ENCODE measurements at places on chromosomes 16 and 17. TPM values are rescaled to one million over a fixed set of nuclear protein-coding genes. Genes with fewer than 3 reads are reported as not detected.
A peak's percentile ranks its signal among the peaks of the same experiment; 100 is the strongest.

DNA sequence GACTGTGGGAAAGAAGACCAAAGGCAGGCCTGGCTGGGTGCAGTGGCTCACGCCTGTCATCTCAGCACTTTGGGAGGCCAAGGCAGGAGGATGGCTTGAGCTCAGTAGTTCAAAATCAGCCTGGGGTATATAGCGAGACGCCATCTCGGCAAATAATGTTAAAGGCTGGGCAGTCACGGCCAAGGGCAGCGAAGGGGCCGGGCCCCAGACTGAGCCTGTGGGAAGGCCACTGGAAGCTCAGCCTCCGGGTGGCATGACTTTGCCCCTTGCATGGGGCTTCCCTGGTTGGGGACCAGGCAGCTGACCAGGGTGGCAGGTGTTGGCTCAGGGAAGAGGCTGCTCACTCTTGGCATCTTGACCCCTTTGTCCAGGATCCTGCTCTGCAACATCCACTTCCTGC, 14.0 kb upstream of the CD300LD start:
- H3K36me3 ChIP-seq: no peaks in the 10 kb centered on the region
- no peak overlapping the region for H3K27ac ChIP-seq
- H3K27me3 ChIP-seq: no peaks in the 10 kb centered on the region
- no peak overlapping the region for H3K4me3 ChIP-seq
- no peak for DNase-seq

DNA sequence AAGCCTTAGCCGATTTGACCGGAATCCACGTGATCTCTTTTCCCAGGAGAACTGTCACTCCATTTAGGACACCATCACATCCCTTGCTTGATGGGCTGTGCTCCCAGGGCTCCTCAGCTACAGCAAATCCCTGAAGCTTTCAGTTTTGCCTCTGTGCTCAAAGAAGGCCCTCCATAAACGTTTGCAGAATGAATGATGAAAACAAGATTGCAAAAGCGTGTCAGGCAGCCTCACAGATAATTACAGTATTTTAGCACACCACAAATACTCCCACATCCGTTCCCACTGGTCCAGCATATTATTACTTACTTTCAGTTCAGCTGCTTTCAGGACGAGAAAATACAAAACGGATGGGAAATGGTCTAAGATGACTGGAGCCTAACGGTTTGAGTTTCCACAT, 84.6 kb downstream of the USP31 start:
- H3K27me3 ChIP-seq: no peaks in the 10 kb centered on the region
- no peaks in the 10 kb centered on the region for H3K36me3 ChIP-seq
- H3K4me1 ChIP-seq: no peaks in the 10 kb centered on the region
- no peak overlapping the region for H3K27ac ChIP-seq
- no peak overlapping the region for H3K4me3 ChIP-seq

DNA sequence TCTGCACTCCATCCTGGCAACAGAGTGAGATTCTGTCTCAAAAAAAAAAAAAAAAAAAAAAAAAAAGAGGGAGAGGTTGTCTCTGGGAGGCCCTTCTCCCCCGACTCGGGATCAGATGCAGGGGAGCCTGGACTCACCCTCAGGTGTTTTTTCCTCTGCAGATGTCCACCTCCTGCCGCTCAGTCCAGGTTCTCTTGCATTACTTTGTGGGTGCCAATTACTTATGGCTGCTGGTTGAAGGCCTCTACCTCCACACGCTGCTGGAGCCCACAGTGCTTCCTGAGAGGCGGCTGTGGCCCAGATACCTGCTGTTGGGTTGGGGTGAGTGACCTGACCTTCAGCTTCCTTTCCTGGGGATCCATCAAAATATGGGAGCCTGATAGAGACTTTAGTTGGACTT, 34.1 kb downstream of the GLP2R start:
- no peaks in the 10 kb centered on the region for H3K27me3 ChIP-seq
- H3K27ac ChIP-seq: no peak overlapping the region
- no peak overlapping the region for H3K4me3 ChIP-seq
- H3K4me1 ChIP-seq: no peaks in the 10 kb centered on the region

Gene CCL1
- 1.5 TPM for total RNA-seq

Gene PERCC1
- total RNA-seq: 0.31 TPM

- no peaks in the 10 kb centered on the region for H3K27me3 ChIP-seq
- no peak overlapping the region for H3K4me3 ChIP-seq
- H3K36me3 ChIP-seq: no peaks in the 10 kb centered on the region
- peaks cover 4% of the 10 kb centered on the region for H3K4me1 ChIP-seq
- no peak overlapping the region for H3K27ac ChIP-seq
Observed at GRCh38 chr17:60641810-60642220, 35.8 kb upstream of the BCAS3 start.

Gene FBXO47
- 11.6 TPM for total RNA-seq

DNA sequence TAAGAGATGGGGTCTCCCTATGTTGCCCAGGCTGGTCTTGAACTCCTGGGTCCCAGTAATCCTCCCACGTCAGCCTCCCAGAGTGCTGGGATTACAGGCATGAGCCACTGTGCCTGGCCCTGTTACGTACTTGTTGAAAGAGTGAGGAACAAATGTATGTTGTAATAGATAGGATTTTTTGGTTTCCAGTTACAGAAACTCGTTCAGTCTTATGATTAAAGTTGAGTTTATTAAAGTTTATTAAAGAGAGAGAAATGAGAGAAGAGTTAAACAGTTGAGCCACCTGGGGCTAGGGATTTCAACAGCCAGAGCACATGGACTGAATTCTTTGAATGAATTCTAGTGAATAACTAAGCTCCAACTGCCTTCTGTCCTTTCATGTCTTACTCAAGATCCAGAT, 3.7 kb downstream of the TADA2A start:
- H3K36me3 ChIP-seq: no peaks in the 10 kb centered on the region
- no peaks in the 10 kb centered on the region for H3K4me1 ChIP-seq
- DNase-seq: no peak
- H3K27me3 ChIP-seq: no peaks in the 10 kb centered on the region

DNA sequence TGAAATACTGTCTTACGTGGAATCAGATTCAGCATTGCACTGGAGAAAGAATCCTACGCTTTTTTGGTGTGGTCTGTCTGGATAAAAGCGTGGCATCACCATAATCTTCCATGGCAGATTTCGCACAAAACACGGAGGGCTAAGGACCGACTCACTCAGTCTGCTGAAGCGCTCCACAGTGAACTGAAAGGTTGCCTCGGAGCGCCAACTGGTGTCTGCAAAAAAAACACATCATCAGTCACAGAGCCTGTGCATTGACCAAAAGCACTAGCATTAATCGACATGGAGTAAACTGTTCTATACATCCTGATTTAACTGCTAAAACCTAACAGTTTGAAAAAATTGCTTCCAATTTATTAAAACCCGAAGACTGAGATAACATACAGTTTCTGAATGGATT, 40.5 kb downstream of the USP7 start:
- peaks cover 4% of the 10 kb centered on the region for H3K4me1 ChIP-seq
- H3K27me3 ChIP-seq: no peaks in the 10 kb centered on the region
- H3K36me3 ChIP-seq: no peaks in the 10 kb centered on the region
- H3K27ac ChIP-seq: no peak overlapping the region

GRCh38 chr16:31428279-31428597, at the start of gene COX6A2:
COX6A2 (minus strand) TSS chr16:31428360; CDS start chr16:31428325, 35 bp downstream.
- DNase-seq: no peak
- H3K27me3 ChIP-seq: no peaks in the 10 kb centered on the region
- no peaks in the 10 kb centered on the region for H3K36me3 ChIP-seq
- H3K4me3 ChIP-seq: peak within 1 kb of the TSS; percentile 48
- H3K27ac ChIP-seq: peak within 1 kb of the TSS; percentile 75
- H3K4me1 ChIP-seq: peaks cover 21% of the 10 kb centered on the region

GRCh38 chr17:57395721-57396321, 139.5 kb downstream of the MSI2 start:
- no peak for DNase-seq
- no peaks in the 10 kb centered on the region for H3K36me3 ChIP-seq
- no peaks in the 10 kb centered on the region for H3K27me3 ChIP-seq
- peaks cover 5% of the 10 kb centered on the region for H3K4me1 ChIP-seq
- H3K27ac ChIP-seq: no peak overlapping the region
- no peak overlapping the region for H3K4me3 ChIP-seq

Gene KRT9
- not detected for total RNA-seq

DNA sequence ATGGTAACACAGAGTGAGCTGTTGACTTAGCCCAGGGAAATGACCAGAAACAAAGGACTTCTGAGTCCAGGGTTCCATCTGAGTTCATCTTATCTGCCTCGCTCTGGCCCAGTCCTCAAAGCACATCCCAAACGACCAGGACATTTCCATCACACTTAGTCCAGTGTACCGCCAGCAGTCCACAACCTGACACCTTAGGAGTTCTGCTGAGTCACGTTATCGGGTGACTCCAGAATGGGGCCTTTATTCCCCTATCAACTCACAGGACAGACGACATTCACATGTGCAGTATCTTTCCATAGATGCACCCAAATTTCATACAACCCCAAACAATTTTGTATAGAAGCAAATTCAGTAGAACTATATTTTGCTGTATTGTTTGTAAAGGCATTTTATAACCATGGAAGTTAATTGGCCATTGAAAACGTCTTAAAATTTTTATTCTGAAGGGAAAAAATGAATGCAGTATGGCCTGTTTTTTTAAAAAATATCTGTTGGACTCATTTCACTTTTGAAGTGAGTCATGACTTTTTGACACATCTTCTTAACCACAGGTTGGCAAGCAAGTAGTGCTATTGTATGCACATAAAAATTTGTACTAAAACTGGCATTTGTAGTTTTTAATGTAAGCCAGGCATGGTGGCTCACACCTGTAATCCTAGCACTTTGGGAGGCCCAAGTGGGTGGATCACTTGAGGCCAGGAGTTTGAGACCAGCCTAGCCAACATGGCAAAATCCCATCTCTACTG, 46.3 kb downstream of the ZNF18 start:
- no peaks in the 10 kb centered on the region for H3K27me3 ChIP-seq
- no peaks in the 10 kb centered on the region for H3K36me3 ChIP-seq
- no peak overlapping the region for H3K4me3 ChIP-seq
- no peak overlapping the region for H3K27ac ChIP-seq

GRCh38 chr17:77456951-77457548, 316.3 kb downstream of the SEC14L1 start:
- H3K27me3 ChIP-seq: no peaks in the 10 kb centered on the region
- peaks cover 71% of the 10 kb centered on the region for H3K4me1 ChIP-seq
- no peak overlapping the region for H3K4me3 ChIP-seq
- no peak overlapping the region for H3K27ac ChIP-seq
- H3K36me3 ChIP-seq: no peaks in the 10 kb centered on the region

- peak overlapping the region; percentile 91 for H3K27ac ChIP-seq
- no peaks in the 10 kb centered on the region for H3K27me3 ChIP-seq
- H3K4me3 ChIP-seq: peak overlapping the region; percentile 65
- H3K4me1 ChIP-seq: peaks cover 23% of the 10 kb centered on the region
Observed at GRCh38 chr17:42289611-42290181, 1.4 kb downstream of the STAT5A start.

DNA sequence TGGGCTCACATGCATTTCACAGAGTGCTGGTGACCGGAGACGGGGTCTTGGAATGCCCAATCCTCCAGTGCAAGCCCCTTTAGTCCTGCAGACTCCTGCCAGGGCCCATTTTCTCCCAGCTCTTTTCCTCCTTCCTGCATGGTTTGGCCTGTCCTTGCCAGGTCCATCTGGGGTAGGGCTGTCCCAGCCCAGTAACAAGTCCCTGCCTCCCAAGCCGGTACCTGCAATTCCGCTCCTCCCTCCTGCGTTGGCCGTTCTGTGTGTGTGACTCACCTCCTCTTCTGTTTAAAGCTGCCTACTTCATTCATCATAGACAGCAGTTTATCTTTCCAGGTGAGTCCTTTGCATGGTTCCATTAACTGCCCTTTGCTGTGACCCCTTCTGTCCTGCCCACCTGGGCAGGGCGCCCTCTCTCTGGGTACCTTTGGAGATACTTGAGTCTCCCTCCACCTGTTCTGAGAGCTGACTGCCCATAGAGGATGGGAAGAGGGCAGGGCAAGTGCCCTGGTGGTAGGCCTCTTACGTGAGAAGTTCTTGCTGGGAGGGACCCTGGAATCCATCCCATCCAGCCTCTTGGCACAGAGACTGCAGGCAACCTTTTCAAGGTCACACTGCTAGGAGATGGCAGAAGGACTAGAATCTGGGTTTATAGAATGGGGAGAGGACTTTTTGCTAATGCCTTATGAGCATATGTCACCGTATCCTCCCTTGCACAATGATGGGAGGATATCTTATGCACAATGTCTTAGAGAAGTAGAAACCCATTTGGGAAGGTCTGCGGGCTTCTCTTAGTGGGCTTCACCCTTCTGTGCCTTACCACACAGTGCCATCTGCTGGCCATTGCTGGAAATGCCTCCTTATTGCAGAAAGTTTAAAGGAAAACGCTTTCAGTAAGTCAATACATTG, 29.7 kb upstream of the LGALS9 start:
- H3K4me1 ChIP-seq: peaks cover 8% of the 10 kb centered on the region
- H3K4me3 ChIP-seq: no peak overlapping the region
- no peaks in the 10 kb centered on the region for H3K36me3 ChIP-seq
- no peaks in the 10 kb centered on the region for H3K27me3 ChIP-seq

Gene SLC6A2
- total RNA-seq: 3.5 TPM

GRCh38 chr16:77896415-77897128, 108.2 kb downstream of the VAT1L start:
- no peak overlapping the region for H3K27ac ChIP-seq
- H3K4me1 ChIP-seq: no peaks in the 10 kb centered on the region
- no peaks in the 10 kb centered on the region for H3K36me3 ChIP-seq
- H3K27me3 ChIP-seq: no peaks in the 10 kb centered on the region

DNA sequence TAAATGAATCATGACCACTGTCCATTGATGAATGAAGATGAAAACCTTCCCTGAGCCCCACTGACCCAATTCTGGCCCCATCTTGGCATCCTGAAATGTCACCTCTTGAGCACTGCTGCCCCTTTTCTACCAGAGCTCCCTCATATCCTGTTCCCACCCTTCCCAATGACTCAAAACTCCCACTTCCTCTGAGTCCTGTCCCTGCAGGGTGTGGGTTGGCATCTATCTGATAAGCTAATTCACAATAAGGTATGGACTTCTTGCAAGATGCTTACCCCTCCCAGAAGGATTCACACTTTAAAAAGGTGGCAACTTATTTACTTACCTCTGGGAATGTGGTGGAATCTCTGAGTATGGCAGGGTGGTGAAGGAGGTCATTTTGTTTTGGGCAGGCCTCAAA, 13.3 kb upstream of the CSNK2A2 start:
- no peak overlapping the region for H3K27ac ChIP-seq
- no peaks in the 10 kb centered on the region for H3K27me3 ChIP-seq
- no peaks in the 10 kb centered on the region for H3K4me1 ChIP-seq
- no peak for DNase-seq

Gene PPP1R27
- 1.6 TPM for total RNA-seq

- DNase-seq: peak; percentile 37
- H3K36me3 ChIP-seq: no peaks in the 10 kb centered on the region
- H3K4me3 ChIP-seq: no peak overlapping the region
- peaks cover 9% of the 10 kb centered on the region for H3K4me1 ChIP-seq
- no peak overlapping the region for H3K27ac ChIP-seq
Observed at GRCh38 chr16:85415196-85416090, 197.7 kb upstream of the GSE1 start.

Gene ZNF232
- total RNA-seq: 8.6 TPM

Gene MYH3
- total RNA-seq: 19.3 TPM

Gene CTRB1
- not detected for total RNA-seq

All from testis (tissue), 5 donors.